ENCODE measurements at places on chromosomes 12 and 14.

DNA sequence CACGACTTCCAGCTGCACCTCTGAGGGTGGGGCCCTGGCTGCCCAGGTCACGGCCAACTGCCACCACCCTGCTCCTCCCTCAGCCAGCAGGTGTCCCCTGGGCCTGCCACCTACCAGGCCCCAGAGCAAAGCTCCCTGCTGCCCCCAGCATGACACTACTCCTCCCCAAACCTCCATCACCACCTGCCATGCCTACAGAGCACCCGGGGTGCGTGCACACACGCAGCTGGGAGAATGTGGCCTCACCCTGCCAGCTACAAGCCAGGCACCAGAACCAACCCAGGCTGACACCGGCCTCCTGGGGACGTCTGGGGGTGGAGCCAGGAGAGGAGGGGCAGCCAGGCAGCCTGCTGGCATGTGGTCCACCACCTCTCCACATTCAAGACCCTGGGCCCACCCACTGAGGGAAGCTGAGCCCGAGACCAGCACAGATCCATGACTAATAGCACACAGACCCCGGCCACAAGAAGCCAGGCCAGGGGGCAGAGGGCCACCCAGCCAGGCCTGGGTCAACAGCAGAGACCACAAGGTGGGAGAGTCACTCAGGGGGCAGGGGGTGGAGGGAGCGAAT is 3.4 kb downstream of the JAG2 start:
- no peak for DNase-seq

DNA sequence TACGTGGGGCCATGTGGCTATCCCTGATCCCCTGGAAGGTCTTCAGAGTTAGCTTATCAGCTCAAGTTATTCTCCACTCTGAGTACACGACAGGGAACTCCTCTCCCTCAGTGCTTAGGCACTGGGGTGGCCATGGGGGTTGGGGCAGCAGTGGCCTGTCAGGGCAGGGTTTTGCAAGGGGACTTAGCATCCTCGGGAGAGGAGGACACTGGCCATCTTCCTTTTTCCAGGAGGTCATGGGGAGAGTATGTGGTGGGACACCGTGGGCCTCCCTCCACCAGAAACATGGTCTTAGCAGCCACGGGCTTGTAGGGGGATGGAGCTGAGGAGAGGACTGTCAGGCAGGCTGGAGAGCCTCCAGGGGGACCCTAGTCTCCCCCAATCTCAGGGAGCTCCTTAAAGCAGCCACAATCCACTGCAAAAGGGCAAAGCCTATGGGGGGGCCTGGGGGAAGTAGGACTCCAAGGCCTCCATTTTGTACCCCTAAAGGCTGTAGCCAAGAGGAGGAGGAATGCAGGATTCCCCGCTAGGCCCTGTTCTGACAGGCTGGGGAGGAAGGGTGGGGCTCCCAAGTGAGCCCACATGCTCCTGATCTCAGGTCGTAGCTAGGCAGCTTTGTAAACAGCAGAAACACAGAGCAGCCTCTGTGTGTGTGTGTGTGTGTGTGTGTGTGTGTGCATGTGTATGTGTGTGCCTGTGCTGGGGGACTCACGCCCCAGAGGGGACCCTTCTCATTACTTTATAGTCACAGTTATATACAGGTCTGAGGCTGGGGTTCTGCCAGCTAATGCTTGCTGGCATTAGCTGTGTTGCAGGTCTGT is 36.6 kb downstream of the KRT80 start:
- DNase-seq, result peak; percentile 78

- no peak for DNase-seq
Measured at GRCh38 chr14:93723001-93723400, 65.3 kb downstream of the PRIMA1 start.

GRCh38 chr12:16369156-16369555 is 21.7 kb downstream of the MGST1 start:
- no peak for DNase-seq

DNA sequence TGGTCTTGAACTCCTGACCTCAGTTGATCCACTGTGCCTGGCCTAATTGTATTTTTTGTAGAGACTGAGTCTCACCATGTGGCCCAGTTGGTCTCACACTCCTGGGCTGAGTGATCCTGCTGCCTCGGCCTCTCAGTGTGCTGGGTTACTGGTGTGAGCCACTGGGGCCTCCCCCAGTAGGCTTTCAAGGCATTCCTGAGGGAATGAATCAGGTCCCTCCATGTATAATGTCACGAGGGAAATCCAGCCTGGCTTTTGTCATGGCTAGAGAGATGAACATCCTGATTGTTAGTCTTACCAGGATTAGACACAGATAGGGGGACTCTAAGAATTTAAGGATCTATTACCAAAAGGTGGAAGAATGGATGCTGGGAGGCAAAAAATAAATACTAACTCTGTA is 51.9 kb downstream of the CPSF2 start:
- DNase-seq, result no peak

DNA sequence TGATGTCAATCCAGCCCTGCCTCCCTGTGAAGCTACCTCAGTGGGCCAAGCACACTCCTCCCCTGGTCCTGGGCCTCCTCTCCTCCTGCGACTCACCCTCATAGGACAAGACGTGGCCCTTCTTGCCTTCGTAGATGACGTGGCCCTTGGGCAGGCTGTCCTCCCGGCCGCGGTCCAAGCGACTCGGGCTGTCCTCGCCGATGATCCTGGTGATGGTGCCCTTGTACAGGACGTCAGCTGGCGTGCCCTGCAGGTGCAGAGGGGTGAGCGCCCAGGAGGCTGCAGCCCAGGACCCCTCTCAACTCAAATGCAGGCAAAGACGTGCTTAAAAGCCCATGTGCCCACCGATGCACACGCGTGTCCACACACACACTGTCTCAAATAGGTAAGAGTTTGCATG is 55.6 kb downstream of the RFLNA start:
- no peak for DNase-seq

- no peak for DNase-seq
Measured at GRCh38 chr12:52805739-52806138, 8.2 kb downstream of the KRT4 start.

- DNase-seq, result no peak
Measured at GRCh38 chr12:57483466-57483865, 3.8 kb upstream of the ARHGAP9 start.

- DNase-seq, result no peak
Measured at GRCh38 chr12:30880061-30880460, 46.5 kb upstream of the TSPAN11 start.

DNA sequence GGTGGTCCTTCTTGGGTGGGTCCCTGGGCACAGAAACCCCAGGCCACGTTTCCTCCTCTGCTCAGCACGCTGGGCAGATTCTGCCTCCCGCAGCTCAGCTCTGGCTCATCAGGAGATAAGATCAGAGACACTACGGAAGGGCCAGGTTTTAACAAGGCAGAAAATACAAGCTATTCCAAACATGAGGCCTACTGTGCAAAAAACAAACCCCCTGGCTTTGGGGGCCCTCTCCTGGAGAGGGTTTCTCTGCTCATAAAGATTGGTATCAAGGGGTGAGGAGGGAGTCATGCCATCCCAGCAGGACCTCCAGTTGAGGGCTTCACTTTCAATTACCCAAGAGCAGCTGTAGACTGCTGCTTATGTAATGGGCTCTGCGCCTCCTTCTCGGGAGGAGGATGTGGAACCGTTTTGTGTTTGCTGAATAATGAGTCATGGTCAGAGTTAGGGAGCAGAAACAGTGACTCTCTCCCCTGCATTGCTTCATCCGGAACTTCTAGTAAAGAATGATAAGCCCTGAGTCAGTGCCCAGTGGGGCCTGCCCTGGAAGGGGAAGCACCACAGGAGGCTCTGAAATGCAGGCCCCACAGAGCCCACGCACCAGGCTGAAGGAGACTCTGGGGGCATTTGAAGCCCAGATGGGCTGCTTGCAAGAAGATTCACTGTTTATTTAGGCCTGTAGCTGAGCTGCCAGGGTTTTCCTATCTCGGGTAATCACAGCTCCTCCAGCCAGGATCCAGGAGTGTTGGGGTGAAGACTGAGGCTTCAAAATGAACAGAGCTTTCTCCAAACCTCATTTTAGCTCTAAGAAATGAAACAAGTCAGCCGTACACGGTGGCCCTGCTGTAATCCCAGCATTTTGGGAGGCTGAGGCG is 79.3 kb downstream of the SSPN start:
- DNase-seq, result peak; percentile 75

DNA sequence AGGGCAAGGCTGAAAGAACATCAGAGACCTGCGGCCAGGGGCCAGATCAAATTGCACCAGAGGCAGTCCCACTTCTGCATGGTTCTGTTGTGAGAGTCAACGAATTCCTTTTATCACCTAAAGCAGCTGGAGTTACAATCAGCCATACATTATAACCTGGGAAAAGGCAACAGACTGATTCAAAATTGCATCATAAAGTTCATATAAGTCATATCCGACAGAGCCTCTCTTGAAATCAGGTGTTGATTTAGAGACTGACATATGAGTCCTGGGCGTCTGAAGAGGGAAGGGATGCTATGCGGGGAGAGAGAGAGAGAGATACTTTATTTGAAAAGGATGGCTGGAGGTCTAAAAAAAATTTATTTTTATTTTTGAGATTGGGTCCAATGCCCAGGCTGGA is 89.4 kb downstream of the EFCAB11 start:
- no peak for DNase-seq

DNA sequence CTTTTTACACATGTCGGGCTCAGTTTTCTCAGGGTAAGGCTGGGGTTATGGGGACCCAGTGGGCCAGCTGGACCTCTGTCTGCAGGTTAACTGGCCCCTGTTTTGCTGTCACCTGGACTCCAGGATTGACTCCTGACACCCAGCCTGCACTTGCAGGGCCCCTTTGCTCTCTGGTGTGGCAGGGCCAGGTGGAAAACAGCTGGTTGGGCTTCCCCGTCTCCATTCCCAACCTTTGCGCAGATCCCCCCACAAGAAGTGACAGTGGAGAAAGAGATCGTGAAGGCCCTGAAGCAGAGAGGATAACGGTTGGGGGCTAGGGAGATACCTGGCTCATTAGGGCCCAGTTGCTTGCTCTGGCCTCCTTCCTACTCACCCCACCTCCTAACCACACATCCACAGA is 1.5 kb upstream of the PPP1R1A start:
- no peak for DNase-seq

GRCh38 chr12:106527356-106527755 is 55.4 kb upstream of the RFX4 start:
- DNase-seq, result no peak

DNA sequence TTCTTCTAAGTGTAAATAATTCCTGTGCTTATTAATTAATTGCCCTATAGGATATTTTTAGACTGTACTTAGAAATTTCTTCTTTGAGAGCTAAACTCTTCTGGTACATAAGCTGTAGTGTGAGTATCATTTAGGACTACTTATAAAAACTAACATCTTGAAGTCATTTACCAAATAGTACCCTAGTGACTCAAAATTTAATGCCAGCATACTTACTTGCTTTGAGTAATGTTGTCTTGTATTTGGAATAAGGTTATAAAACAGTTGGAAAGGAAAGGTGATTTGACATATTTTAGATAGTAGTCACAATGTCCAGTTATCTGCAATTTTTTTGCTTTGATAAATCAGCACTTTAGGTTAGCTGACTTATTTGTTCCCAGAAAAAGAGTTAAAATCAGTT is 39.1 kb downstream of the SPATA7 start:
- no peak for DNase-seq

GRCh38 chr14:68714991-68715924 is 77.6 kb downstream of the ZFP36L1 start:
- DNase-seq, result peak; percentile 27

GRCh38 chr14:96275177-96276112 is 19.4 kb downstream of the BDKRB1 start:
- peak; percentile 25 for DNase-seq

GRCh38 chr14:85958069-85958468 is 428.1 kb downstream of the FLRT2 start:
- no peak for DNase-seq

DNA sequence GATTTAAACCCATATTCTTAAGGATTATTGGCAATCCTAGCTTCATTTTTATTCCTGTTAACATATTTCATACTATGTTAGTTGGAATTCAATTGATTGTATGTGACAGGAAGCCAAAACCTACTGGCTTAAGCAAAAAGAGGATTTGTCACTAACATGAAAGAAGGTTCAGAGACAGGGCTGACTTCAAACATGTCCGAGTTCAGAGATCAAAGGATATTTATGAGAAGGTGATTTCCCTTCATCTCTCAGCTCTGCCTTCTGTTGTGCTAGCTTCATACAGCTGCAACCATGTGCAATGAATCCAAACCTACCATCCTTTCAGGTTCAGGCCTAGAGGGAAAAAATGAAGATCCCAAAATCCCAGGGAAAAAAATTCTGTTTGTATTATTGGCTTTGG is 349.7 kb downstream of the ATP23 start:
- DNase-seq, result no peak

DNA sequence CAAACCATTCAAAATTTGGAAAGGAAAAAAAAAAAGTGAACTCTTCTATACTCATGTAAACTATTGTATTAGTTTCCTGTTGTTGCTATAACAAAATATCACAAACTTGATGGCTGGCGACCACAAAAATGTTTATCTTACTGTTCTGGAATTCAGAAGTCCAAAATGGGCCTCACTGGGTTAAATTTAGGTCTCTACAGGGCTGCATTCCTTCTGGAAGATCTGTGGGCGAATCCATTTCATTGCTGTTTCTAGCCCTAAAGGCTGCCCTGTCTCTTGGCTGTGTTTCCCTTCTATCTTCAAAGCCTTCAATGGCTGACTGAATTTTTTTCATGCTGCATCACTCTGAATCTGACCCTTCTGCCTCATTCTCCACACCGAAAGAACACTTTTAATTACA is 105.1 kb upstream of the NAV3 start:
- no peak for DNase-seq

DNA sequence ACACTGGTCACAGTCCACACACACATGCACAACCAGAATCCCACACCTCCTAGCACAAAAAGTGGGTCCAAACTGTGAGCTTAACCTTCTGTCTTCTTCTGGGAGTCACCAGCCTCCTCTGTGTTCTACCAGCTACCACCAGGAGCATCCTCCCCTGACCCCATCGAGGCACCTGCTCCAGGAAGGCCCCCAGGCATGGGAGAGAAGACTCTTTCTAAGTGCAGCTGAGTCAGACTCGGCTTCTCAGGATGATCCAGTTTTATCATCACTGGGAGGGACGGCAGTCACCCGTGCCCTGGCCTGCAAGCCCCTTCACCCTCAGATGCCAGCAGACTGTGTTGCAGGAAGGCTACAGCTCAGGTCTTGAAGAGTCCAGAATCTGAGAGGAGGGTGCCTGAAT is 7.9 kb upstream of the ENDOU start:
- DNase-seq, result no peak

DNA sequence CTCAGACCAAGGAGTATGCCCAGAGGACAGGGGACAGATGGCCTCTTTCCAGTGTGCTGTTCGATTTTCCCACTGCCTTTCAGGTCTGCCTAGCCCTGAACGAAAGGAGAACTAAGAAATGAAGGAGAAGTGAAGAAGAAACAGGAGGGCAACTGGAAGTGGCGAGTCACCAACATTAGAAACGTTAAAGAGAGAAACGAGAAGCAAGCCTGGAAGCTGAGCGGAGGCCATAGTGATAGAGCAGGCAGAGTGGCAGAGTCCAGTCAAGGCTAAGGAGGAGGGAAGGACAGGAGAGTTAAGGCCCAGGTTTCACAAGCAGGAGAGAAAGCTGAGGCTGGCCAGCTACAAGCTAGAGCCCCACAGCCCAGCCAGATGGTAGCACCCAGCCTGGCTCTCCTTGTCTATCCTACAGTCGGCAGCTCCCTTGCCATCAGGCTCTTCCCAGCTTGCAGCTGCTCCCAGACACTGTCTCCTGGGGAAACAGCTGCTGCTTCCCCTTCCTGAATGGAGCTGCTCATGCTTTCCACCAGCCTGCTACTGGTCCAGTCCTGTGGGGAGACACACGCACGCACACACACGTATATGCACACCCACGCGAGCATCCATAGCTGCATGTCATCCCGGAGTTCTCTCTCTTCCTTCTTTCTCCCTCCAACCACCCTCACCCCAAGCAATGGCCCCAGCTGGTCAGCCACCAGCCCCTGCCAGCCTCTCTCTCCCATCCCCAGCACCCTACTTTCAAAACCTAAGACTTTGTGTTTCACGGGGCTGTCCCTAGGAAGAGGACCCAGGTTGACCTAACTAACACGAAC is 139.7 kb upstream of the CCND2 start:
- no peak for DNase-seq

Measured in CD4-positive, alpha-beta T cell treated with Interferon gamma for 1 hour (primary cell).